ENCODE measurements at places on chromosomes 3 and 15.

GRCh38 chr3:105195260-105195659 lies 171.4 kb upstream of the ALCAM start:
- DNase-seq: no peak

DNA sequence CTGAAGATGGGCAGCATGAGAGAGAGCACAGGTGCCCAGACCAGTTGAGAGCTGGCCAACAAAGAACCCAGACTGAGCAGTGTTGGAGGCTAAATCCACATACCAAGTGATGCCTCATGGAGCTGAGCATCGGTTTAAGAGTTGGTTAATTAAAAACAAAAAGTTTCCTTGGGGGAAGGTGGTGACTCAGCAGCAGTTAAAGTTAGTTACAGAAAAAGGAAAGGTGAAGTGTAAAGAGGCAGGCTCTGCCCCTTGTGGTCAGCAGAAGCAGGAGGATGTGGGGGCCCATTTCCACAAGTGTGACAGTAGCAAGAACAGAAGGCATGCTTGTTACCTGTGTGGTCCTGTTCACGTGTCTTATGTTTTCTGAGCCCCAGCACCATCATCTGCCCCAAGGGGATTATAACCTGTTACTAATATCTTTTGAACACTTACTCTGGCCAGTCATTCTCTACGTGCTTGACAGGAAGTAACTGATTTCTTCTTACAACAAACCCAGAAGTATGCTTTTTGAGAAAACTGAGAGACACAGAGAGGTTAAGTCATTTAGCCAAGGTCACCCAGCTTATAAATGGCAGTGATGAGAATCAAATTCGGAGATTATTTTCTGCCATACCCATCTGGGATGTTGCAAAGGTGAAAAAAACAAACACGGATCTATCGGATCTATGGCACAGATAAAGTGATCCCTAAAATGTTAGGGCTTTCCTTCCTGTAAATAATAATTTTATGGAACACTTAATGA lies 91.0 kb downstream of the EPHB1 start:
- DNase-seq: no peak

DNA sequence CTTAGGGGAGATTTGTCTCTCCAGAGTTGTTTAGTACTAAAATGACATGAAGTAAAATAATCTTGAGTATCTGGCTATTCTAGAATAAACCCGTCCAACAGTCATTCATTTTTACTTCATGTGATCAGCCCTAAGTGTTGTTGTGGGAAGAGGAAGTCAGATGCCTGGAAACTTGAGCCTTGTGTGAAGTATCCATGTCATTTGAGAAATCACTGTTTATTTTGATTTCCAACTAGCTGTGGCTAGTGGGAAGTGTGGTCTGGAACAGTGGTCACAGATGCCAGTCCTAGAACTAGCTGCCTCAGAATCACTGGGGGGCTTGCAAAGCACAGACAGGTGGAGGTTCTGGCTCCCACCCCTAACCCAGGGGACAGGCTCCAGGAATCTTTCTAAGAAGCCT lies 77.7 kb upstream of the LIMD1 start:
- no peak for DNase-seq

GRCh38 chr3:113495035-113495434 lies 19.9 kb downstream of the SPICE1 start:
- DNase-seq: no peak

DNA sequence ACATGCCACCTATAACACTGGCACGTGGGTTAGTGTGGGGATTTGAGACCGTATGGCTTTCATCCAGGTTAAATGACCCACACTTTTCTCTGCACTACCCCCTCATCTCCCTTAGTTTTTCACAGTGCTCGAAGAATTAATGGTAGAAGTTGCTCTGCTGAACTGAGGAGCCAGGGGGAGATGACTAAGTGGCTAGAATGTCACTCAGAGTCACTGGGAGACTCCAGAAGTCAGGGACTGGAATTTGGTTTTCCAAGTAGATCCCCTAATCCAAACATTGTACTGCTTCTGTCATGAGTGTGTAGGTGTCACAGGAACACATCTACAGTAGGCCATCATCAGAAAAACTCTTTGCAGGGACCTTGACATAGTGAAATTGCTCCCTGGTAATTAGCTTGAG lies 181.0 kb upstream of the RASGRP1 start:
- no peak for DNase-seq

- no peak for DNase-seq
These were observed 101.6 kb downstream of the APBA2 start for GRCh38 chr15:28987337-28987736.

DNA sequence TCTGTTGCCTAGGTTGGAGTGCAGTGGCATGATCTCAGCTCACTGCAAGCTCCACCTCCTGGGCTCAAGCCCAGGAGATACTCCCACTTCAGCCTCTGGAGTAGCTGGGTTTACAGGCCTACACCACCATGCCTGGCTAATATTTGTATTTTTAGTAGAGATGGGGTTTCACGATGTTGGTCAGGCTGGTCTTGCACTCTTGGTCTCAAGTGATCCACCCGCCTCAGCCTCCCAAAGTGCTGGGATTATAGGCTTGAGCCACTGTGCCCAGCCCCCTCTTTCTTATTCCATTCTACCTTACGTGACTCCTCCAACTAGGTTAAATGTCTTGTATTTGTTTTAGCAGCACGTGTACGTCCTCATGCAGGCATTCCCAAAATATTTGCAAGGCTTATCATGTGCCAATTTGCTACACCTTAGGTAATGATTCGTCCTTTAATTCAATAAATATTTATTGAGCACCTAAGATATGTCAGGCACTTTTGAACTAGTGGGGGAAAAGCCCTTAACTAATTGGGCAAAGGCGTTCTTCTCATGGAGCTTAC lies 14.9 kb upstream of the MAGI1 start:
- DNase-seq: no peak

DNA sequence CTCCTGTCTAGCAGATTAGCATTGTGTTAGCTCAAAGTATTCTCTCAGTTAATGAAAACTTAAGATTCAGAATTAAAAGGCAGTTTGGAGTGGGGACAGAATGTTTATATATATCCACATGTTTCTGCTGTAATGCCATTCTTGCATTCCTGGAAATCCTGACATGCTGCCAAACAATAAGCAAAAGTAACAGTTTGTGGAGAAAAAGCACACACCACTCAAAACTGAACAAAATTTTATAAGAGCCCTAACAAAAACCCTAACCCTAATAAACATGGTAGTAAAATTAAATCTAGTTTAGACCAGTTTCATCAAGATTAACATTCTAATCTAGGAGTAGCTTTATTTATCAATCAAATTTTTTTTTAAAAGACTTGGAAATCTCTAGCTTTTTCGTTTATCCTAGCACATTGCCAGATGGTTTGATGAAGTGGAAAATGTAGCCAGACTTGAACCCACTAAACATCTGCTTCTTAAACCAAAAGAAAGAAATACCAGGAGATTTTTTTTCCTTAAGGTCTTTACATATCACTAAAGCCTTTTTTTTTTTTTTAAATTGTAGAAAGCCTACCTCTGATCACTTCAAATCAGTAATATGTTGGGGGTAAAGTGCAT lies 3.7 kb downstream of the TCAIM start:
- no peak for DNase-seq

DNA sequence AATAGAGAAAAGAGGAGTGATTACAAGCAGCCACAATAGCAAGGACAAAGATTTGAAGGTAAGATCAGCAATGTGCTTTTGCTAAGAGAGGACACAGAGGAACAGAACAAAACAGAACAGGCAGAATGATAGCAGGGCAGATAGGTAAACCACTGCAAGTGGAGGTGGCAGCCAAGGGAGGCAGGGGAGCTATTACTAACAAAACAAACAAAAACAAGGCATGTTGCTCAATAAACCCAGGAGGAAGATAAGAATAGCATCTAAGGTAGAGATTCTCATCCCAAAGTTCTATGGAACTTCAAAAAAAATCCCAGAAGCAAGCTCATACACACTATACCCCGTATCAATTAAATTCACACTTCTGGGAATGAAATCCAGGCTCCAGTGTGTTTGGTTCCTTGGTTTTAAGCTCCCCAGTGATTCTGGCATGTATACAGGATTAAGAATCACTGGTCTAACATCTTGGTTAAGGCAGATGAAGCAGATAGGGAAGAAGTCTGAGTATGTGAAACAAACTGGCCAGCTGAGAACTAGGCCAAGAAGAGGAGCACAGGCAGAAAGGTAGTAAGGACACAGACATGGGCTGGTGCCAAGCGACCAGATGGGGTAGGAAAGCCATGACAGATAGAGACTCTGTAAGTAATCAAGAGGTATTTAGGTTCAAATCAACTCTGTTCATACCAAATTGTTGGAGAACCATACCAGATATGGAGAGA lies 189.2 kb downstream of the DTWD1 start:
- no peak for DNase-seq

DNA sequence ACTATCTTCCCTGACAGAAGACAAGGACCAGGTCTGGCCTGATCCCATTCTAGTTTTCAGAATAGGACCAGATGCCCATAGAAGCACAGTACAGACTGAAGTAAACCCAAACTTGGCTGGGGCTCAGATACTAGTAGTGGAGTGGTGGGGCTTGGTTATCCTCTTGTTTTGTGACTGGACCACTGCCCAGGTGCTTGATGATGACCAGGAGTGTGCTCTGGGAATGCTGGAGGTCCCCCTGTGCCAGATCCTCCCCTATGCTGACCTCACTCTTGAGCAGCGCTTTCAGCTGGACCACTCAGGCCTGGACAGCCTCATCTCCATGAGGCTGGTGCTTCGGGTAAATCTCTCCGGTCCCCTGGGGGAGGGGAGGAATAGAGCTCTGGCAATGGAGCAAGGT lies 36.3 kb downstream of the ESYT3 start:
- DNase-seq: no peak

DNA sequence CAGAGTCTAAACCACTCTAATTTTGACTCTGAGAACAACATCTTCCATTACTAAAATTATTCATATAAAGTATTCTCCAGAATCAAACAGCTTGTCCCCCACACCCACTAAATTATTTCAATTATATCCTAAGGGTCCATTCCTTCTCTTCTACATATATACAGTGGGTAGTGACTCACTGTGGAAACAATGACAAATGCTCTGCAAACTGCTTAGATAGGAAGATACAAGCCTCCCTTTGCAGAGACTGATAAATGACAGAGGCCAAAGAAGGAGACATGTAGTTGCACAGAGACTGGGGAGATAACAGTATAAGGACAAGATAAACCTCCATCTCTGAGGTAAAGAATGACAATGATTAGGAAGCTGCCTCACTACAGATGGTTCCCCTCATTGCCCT lies 1087.4 kb downstream of the AGBL1 start:
- no peak for DNase-seq

- no peak for DNase-seq
These were observed 4.3 kb upstream of the COPG1 start for GRCh38 chr3:129245141-129245540.

- no peak for DNase-seq
These were observed 274.7 kb downstream of the RPLP1 start for GRCh38 chr15:69727121-69727924.

DNA sequence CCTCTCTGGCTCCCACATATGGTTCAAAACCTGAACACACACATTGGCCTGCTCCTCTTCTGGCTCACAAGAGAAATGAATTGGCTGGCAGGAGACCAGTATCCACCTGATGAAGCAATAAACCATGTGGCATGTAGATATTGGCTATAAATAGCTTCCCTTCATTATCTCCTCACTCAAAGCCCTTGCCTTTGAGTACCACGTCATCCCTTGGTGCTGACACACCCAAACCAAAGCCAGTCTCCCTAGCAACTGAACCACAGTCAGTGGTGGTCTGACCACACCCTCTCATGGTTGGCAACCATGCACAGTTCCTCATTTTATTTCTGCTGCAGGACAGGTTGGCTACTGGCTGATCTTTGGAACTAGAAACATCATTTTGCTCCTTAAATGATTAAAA lies 98.8 kb downstream of the ZNF621 start:
- no peak for DNase-seq

GRCh38 chr15:80374441-80374840 lies 29.7 kb upstream of the ARNT2 start:
- no peak for DNase-seq

GRCh38 chr3:189508784-189509501 lies 122.2 kb upstream of the TP63 start:
- no peak for DNase-seq

- no peak for DNase-seq
These were observed 14.1 kb downstream of the ANAPC13 start for GRCh38 chr3:134471521-134472193.

DNA sequence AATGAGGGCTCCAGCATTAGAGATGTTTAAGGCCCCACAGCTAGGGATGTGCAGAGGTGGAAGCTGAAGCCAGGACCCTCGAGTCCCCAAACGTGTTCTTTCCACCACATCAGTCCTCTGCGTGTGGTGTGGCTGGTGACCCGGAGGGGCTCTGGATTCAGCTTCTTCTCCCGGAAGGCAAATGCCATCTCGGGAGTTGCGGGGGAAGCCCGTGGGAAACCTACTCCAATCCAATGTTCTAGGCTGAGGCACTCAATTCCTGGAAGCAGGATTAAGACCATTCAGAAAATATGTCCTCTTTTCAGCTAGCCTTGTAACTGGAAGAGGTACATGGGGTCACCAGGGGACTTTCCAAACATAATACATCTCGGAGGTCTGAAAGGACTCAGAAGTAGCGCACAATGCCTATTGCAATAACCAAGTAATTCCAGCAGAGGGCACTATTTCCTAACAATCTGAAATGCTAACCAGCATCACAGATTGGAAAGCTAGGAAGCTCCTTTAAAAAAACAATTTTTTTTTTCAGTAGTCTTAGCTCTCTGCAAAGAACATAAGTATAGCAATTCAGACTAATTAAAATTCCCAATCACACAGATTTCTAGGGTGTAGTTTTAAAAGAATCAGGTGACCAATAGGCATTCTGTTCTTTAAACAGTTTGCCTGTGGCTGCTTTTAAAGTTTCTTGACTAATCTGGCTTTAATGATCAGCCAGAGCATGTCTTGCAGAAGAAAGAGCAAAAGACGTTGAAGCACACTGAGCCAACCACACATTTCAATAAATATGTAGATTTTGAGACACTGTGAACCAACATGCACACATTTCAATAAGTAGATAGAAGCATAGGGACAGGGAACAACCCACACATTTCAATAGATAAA lies 36.1 kb downstream of the BNC1 start:
- peak; percentile 23 for DNase-seq

DNA sequence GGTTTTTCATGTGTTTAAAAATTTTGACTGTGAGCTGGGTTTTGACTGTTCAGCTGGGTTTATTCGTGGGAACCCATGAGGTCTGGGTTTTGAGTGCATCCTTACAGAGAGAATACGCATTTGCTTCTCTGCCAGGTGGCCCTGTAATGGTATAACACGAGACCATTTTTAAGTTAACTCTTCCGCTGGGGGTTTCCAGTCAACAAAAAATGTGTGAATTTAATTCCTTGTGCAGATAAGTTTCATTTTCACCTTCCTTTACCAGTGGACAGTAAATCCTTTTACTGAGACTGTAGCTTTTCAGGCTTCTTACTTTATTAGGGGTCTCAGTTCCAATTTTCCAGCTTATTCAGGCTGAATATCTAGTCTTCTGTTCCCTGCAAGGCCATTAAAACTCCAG lies 149.6 kb downstream of the OPA1 start:
- DNase-seq: no peak
